ENCODE measurements at places on chromosomes 7 and 10.

DNA sequence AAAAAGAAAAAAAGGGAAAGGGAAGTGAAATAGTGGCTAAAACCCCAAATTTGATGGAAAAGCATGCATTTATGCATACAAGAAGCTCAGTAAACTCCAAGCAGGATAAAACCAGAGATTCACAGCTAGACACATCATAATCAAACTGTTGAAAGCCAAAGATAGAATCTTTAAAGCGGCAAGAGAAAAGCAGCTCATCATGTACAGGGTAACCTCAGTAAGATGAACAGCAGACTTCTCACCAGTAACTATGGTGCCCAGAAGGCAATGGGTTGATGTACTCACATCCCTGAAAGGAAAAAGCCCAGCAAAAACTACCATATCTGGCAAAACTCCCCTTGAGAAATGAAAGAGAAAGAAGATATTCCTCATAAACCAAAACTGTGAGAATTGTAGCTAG is 60.4 kb downstream of the TPST1 start:
- no peak for DNase-seq

GRCh38 chr7:140042386-140042670 is 20.4 kb downstream of the PARP12 start:
- DNase-seq = no peak

DNA sequence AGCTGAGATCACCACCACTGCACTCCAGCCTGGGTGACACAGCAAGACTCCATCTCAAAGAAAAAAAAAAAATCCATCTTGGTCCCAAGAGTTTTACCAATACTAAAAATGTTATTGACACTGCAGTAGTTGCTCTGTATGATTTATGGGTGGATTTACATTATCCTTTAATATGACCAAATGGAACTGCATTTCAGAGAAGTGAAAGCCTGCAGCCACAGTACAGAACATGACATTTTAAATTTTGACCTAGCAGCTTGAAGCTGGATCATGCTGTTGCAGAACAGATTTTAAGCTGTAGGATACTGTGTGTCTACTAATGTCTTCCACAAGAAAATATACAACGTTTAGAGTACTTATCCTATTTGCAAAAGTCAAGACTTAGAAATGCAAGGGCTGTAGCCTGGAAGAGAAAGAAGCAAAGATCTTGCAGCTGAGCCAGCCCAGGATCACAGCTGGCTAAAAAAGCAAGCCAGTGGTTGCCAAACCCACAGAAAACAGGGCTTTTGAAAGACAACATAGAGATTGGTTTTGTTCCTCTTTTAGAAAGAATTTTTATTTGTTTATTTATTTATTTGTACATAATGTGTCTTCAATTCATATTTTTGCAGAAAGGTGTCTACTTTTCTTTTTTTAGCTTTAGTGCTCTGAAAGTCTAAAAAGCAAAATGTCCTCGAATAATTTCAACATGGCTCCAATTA is 55.2 kb upstream of the WNT16 start:
- DNase-seq = no peak

DNA sequence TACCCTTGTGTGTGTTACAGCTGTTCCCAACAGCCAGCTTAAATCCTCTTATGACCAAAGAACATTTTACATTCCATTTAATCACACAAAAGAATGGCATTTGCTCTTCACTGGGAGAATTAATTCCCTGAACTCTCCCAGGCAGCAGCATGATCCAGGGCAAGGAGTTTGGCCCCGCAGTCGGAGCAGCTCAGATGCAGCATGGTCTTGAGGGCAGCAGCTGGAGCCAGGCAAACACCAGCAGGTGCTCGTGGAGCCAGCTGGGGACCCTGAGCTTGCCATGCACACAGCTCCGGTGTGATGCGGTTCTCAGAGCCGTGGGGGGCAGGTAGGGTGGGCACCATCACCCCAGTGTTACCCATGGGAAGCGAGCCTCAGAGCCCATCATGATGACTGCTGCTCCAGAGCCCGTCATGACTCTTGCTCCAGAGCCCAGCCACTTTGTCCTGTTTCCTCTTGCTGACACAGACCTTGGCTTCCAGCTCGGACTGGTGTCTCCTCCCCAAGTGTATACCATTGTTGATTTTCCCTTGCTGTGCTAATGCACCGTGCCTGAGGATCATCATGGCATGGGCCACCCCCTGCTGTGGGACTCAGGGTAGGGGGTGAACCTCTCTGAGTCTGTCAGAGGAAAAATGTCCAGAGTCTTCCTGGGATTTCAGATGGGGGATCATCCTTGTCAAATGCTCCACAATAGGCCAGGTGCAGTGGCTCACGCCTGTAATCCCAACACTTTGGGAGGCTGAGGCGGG is 75.8 kb downstream of the ZRANB1 start:
- no peak for DNase-seq

DNA sequence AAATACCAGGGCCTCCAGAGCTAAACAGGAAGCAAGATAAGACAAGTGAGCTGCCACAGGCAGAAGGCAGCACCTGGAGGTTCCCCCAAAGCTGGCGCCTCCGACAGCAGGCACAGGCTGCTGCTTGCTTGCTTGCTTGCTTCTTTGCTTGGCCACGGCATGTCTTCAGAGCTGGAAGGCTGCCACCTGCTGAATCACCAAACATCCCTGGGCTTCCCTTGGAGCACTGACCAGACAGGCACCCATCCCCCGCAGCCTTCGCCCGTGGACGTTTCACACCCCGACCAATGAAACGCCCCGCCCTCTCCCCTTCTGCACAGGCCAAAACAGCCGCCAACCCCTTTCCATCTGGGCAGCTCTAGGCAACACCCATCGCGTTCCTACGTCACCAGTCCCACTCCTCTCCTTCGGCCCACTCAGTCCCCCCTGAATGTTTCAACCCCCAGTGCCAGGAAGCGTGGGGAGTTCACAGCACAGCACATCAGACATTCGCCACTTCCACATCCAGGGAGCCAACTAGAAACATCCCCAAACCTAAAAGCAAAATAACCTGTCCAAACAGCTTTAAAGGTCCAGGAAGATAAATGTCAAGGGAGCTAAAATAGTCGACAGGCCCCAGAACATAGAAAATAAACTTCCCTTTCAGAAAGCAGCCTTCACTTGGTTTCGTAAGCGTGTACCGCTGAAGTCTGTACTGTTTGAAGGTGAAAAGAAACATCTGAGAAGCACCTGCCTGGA is 1.6 kb downstream of the SGMS1 start:
- DNase-seq = peak; percentile 88

DNA sequence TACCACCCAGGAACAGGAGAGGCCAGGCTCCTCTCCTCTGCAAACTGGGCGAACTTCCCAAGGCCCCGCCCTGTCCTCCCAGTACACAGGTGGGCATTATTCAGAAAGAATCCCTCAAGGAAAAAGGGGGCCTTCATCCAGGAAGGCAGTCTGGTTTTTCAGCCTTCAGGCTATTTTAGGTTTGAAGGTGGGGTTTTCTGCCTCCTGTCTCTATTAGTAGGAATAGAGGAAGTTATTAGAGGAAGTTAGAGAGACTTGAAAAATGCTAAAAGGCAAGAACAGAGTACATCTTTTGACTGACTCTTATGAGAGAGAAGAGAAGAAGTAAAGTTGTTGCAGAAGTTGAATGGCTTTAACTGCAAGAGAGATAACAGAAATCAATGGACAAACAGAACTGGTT is 250.9 kb upstream of the SORCS1 start:
- DNase-seq = no peak

GRCh38 chr7:101922631-101923601 is 105.5 kb downstream of the CUX1 start:
- DNase-seq = no peak

DNA sequence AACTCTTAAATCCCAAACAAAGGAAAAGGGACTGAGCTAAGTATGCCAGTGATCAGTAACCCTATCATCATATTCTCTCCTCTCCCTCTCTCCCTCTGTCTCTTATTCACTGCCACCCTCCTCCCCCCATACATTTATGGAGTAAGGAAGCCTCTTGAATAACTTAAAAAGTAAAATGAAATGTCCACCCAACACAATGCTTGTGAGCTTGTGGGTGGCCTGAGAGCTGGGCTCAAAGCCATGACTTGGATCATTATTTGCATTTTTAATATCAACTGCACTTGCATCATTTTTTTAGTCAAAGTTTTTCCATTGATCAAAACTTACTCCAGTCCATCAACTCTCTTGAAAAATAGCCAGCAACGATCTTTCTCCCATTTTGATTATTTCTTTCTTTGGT is 46.8 kb downstream of the FAM107B start:
- DNase-seq = no peak

GRCh38 chr7:1501487-1502270 is 2.5 kb downstream of the INTS1 start:
- DNase-seq = no peak

- DNase-seq = no peak
These were observed 2.2 kb upstream of the CLEC5A start for GRCh38 chr7:141949021-141949420.

- no peak for DNase-seq
These were observed 237.1 kb downstream of the SUGCT start for GRCh38 chr7:40371806-40372440.

DNA sequence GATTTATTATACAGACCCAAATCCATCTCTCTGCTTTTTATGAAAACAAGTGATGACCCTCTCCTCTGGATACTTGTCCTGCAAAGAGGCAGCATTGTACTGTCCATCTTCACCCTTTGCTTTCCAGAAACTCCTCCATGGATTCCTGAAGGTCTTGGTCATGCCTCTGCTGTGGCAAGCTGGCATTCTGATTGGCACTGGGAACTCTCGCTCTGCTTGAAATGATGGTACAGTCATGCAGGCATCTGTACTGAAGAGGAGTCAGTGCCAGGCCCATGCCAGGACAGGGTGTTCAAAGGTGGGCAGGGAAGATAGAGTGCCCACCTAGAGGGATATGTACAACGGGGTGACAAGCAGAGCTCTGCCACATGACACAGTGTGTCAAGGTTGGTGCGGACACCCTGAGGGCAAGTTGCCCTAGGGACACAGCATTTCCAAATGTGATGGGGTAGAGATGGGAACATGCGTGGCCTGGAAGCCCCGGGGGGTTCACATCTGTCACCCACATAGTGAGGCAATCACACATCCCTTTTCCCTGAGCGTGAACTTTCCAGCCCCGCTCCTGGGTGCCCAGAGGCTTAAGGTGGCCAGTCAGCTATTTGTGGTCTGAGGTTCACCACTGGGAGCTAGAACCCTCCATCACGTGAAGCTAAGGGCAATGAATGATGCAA is 235.7 kb upstream of the TCERG1L start:
- DNase-seq = no peak

DNA sequence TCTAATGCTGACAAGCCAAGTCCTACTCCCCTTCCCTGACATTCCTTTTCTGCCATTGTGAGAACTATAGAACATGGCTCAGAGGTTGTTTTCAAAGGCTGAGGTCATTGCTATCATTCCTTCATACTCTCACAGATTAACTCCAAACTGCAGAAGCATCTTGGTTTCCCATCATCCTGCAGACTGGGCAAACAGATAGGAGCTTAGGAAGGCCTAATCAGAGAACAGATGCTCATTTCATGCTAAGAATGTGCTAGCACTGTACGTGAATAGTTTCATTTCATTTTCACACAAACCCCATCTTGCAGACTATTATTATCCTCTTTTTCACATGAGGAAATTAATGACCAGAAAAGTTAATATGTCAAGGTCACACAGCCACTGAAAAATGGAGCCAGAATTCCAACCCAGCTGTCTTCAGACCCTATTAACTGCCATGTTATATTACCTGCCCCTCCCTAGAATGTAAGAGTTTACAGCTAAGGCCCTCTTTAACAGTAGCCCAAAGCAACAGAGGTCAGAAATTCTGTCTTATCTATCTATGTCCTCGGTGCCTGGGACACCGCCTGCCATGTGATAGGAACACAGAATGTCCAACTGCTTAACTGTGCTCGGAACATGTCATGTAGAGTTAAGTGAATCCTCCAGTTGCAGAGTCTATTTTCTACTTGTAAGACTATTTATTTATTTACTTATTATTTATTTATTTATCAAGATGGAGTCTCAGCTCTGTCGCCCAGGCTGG is 2.9 kb upstream of the LCOR start:
- no peak for DNase-seq

DNA sequence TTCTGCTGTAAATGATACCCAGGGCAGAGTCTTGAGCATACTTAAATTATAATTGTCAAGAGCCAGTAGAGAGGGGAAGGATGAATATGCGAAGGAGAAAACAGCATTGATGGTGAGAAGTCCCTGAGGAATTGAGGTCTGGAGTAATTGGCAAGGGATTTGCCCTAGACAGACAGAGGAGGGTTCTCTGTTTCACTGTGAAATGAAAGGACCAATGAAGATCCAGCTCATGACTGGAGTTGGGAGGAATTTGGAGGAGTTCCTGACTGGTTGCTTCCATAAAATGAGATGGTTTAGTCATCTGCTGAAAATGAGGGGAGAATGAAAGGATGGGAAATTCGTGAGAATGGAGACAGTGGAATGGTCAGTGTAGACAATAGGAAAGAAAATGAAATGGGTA is 6.8 kb downstream of the PRPF18 start:
- DNase-seq = no peak

GRCh38 chr10:4766454-4766853 is 59.6 kb upstream of the AKR1E2 start:
- no peak for DNase-seq

Data from putamen (tissue), 1 donor.